ENCODE measurements at places on chromosomes 4 and X.

DNA sequence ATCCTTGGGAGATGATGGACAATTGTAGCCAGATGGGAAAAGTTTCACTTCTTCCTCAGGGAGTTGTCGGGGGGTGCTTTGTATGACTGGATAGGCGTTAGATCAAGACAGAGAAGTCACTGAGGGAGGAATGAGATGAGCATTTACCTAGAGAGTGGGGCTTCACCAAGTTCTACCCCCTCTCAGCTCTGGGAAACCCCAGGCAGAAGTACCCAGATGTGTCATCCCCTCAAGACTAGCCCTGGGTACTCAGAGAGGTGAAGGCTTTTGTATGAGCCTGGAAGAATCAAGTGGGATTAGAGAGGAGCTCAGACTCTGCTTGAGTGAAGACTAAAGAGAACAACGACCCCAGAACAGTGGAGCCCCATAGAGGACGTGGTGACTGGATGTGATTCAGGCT lies 1.9 kb downstream of the MAGEB1 start:
- DNase-seq, result no peak

DNA sequence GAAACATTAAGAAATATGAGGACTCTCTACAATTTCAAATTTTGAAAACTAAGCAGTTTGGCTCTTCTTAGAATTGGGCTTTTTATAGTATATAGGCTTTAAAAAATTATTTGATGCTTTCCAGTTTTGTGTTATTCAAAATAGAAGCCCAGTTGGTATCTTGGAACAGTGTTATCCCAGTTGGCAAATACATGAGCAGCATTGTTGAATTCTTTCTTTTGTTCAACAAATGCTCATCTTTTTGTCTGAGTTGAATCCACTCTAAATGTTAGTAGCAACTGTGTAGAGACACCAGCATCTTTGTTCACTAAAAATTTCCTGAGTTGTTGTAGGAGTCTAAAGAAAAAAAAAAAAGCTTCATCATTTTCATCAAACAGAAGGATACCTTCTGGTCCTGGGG lies 41.0 kb upstream of the LIMCH1 start:
- DNase-seq, result no peak

DNA sequence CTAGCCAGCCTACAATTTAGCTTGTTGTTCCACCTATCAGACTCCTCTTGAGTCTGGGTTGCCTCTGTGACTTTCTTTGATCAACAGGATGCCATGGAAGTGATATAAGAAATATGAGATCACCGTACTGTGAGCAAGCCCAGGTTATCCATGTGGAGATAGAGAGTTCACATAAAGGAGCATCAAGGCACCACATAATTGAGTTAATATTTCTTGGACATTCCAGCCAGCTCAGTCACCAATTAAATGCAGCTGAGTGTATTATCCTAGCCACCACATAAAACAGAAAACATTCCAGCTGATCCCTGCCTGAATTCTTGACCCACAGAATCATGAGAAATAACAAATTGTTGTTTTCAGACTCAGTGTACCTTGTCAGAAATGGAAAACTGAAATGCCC lies 253.6 kb downstream of the PPP1R2C start:
- no peak for DNase-seq

- no peak for DNase-seq
These were observed 20.8 kb upstream of the ZCCHC12 start for GRCh38 chrX:118802857-118803256.

Data from CD4-positive, alpha-beta T cell treated with Interleukin-6 for 4 hours (primary cell).